ENCODE measurements at places on chromosomes 3 and 15. TPM values are rescaled to one million over a fixed set of nuclear protein-coding genes. Genes with fewer than 3 reads are reported as not detected.
A peak's percentile ranks its signal among the peaks of the same experiment; 100 is the strongest.

DNA sequence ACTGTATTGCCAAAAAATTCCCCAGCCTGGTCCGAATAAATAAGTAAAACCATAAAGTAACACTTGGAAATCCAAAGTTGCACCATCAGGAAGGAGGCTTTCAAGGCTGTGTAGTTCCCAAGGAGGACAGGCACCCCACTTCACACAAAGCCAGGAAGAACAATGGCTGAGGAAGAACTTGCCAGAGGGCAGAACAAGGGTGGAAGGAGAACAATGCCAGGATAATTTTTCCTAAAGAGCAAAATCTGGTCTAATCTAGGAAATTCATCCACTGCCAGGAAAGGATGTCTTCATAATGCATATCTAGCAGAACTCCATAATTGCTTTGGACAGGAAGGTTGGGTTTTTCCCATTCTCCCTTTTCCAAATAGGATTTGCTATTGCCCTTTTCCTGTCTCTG is 15.7 kb upstream of the ARID3B start:
- no peak for DNase-seq

DNA sequence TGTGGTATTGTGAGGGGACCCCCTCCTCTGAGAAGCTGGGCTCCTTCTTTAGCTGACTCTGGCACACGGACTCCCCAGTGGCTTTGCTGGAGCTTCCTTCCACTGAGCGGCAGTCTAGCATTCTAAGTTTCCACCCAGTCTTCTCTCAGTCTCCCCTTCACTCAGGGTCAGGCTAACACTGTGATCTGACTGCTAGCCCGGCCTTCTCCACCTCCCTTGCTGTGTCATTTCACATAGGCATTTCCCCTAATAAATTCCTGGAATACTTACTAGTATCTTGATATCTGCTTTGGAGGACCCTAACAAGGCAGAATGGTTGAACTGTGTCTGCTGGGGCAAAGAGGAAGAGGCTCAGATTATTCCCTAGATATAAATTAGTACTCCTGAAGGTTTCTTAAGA is 106.2 kb upstream of the THBS1 start:
- DNase-seq, result no peak

DNA sequence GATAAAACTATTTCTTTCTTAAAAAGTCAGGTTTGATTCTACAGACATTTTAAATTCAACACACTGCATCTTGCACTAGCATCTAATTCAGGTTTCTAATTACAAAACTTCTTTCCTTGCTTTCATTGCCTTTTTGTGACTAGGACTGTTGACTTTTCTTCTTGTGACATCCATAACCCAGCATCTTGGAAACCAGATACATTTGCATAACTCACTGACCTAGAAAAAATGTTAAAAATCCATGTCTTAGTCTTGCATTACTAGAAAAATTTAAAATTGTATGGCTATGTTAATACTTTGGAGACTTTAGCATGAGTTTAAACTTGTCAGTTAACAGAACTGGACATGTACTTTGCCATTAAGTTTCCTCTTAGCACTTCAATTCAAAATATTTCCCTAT is 72.7 kb downstream of the DTWD1 start:
- DNase-seq, result no peak

DNA sequence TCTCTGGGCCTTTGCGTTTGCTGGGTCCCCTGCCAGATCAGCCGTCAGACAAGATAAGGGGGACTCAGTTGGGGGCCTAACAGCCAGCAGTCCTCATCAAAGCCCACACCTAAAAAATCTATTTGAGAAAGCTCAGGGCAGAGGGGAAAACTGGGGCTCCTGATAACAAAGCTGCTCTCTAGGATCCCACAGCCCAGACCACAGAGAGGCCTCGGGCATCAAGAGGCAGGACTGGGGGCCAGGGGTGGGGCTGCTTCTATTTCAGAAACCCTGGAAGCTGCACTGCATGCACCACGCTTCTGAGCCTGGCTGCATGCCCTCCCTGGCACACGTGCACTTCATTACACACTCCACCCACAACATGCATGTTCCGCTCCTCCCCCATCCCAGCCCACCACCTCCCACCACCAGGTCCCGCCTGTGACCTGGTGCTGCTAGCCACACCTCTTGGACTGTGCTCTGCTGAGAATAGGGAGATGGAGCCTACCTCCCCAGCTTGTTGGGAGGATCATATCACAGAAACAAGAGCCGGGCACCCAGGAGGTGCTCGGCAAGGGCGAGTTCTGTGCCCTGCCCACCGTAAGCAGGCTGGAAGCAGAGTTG is 26.6 kb downstream of the FBLN2 start:
- DNase-seq, result no peak

GRCh38 chr15:57893040-57893439 is 172.5 kb downstream of the ALDH1A2 start:
- DNase-seq, result no peak

GRCh38 chr3:84904816-84905555 is 53.8 kb upstream of the CADM2 start:
- no peak for DNase-seq

DNA sequence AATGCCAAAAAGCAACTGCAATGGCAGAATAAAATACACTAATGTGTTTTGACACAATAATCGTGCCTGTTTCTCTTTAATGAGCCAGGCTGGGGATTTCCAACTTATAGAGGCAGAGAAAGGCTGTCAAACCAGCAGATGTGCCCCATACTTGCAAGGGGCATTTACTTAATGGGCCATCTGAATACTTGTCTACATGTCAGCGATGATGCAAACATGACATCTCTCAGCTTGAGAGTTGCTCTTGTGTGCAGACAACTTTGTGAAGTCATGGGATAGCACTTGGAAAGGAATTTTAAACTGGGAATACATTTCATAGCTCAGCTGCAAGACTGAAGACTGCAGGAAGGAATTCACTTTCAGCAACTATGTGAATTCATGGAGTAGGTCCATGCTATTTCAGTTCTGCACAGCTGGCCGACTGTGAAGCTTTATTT is 127.4 kb upstream of the ADAMTS9 start:
- DNase-seq, result no peak

DNA sequence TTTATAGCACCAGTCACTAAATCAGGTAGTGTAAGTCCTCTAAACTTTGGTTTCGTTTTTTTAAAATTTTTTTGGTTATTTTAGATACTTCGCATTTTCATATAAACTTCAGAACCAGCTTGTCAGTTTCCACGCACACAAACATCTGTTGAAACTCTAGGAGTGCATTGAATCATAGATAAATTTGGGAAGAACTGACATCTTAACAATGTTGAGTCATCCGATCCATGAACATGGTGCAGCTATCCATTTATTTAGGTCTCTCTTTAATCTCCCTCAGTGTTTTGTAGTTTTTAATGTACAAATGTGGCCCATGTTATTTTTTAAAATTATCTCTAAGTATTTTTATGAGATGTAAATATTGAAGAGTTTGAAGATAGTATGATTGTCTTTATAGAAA is 17.7 kb downstream of the TICRR start:
- DNase-seq, result no peak

- no peak for DNase-seq
These were observed 155.7 kb downstream of the EEFSEC start for GRCh38 chr3:128309026-128309425.

GRCh38 chr3:188197388-188197847 is 43.5 kb downstream of the LPP start:
- DNase-seq, result peak; percentile 57

DNA sequence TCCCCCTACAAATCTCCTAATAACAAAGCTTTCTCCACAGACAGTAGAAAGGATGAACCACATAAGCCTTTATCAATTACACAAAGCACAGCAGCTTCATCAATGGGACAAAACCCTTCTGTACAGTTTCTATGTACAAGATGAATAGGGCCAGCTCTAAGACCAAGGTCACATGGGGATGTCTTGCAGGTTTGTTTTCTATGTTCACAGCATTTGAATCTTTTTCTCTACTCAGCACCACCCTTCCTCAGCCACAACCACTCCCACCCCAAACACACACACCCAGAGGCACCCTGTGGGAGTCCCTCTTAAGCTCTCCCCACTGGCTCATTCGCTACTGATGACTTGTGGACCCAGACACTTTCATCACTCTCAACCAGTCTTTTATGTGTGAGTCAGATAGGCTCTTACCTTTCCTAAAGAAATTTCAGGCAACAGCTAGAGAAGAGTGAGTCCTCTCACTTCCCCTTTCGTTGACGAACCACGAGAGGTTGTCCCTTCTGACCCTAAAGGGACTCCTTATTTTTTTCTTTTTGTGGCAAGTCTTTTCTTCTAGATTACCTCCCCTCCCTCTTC is 57.9 kb downstream of the ARHGAP31 start:
- peak; percentile 94 for DNase-seq

GRCh38 chr3:114565216-114565615 is 271.4 kb downstream of the TIGIT start:
- no peak for DNase-seq

GRCh38 chr3:119227070-119227850 is 13.4 kb downstream of the B4GALT4 start:
- DNase-seq, result no peak

DNA sequence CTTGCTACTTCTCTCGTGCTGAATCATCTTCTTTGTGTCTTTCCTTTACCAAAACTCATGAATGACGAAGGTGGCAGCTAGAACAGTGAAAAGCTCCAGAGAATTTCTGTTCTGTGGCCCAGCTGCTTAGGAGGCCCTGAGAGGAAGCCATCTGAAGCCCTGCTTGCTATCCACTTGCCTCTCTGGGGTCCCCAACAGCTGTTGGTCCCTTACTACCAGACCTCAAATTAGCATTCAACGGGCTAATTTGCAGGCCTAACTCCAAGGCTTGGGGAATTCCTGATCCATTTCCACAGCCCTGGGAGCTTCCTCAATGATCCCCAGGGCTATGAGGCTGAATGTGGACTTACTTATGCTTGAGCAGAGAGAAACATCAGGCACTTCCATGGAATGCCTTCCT is 37.5 kb upstream of the FSTL1 start:
- no peak for DNase-seq

DNA sequence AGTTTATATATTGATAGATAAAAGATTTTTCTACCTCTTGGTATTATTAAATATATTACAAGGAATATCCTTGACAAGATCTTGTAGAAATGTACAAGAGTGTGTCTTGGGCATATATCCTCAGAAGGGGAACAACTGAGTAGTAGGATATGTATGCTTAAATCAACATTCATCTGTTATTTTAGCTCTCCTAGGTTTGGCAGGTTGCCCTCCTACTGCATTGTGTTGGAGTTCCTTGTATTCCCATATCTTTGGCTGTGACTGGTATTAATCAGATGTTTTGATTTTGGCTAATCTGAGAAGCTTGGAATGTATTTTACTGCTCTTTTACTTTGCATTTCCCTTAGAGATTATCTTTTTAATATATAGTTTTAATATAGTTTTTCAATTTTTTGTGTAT is 4.6 kb downstream of the MYRIP start:
- no peak for DNase-seq

- DNase-seq, result peak; percentile 66
These were observed 15.0 kb upstream of the TM6SF1 start for GRCh38 chr15:83092309-83092976.

DNA sequence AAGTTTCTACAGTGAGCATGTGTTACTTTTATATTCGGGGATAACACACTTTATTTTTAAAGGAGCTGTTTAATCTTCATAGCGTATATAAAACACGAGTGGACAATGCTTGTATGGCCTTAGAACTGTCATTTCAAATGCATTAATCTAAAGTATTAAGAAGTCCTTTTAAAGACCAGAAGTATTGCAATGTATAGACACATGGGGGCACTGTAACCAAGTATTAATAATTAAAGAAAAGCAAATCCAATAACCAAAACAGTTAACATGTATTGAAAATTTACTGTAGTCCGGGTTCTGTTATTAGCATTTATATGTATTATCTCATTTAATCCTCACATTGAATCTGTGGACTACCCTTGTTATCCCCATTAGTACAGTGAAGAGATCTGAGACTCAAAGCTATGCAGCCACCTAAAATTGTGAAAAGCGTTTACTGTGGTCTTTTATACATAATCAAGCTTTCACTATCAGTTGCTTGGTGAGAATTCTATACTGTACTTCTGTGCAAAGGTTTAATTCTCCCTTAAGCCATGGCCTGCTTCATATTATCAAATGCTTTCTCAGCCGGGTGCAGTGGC is 10.1 kb downstream of the ARL14 start:
- no peak for DNase-seq

GRCh38 chr3:107683447-107683846 is 160.7 kb downstream of the BBX start:
- no peak for DNase-seq

GRCh38 chr3:54549607-54550220 is 378.1 kb downstream of the LRTM1 start:
- DNase-seq, result no peak

The TTLL13 gene
- 0.08 TPM for polyA plus RNA-seq

The ALDH1A2 gene
- 3.4 TPM for polyA plus RNA-seq

The NTRK3 gene
- not detected for polyA plus RNA-seq

All from CD14-positive monocyte (primary cell).